CD4-positive, alpha-beta T cell treated with Interleukin-2 at 100 ng/mL for 4 hours (primary cell): ENCODE measurements at places on chromosomes 12 and 14.

- no peak for DNase-seq
Measured at GRCh38 chr12:122749569-122750332, 2.9 kb upstream of the DENR start.

DNA sequence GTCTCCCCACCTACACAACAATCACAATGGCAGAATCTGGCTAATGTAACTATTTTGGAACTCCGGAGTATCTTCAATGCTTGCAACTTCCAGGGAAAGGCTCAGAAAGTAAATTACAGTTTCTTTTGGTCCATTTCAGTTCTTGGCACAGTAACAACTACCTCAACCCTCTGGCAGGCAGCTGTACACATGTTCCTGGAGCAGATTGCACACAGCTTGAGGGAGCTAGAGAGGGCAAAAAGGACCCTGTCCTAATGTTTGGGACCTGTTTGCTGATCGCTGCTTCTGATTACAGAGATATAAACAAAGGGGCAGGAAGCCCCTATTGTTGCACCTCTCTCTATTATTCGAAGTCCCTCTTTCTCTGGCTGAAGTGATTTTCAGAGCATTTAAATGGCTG, 35.2 kb upstream of the SLC38A1 start:
- DNase-seq: no peak

DNA sequence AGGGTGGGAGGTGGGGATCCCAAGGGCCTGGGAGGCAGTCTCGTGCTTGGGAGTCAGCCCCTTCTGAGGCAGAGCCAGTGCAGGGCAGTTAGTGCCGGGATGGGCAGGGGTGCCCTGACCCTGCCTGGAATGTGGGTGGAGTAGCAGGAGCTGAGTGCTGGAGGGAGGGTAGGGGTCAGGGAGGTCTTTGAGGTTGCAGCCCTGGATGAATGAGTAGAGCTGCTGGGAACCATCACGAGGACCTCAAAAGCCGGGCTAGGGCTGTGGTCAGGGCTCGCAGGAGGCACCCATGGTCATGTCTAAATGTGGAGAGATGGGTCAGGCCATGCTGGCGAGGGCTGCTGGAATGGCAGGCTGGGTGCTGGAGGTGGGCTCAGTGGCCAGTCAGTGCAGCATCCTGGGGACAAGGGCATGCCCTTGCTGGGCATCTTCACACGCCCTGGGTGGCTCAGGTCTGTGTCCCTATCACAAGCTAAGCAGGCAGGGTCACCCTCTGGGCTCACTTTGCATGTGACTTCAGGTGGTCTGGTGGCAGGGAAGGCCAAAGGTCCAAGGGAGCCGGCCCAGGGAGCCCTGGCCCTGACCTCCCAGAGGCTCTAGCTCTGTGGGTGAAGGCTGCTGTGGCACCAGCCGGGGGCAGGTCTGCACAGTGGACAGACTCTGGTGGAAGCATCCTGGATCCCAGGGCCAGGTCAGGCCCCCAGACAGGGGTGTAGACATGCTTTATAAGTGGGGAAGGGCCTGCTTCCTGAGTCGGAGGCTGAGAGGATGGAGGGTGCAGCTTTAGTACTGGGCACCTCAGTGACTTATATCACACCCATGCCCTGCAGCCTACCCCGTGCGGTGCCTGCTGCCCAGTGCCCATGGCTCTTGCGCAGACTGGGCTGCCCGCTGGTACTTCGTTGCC, 24.5 kb downstream of the PAPLN start:
- no peak for DNase-seq

DNA sequence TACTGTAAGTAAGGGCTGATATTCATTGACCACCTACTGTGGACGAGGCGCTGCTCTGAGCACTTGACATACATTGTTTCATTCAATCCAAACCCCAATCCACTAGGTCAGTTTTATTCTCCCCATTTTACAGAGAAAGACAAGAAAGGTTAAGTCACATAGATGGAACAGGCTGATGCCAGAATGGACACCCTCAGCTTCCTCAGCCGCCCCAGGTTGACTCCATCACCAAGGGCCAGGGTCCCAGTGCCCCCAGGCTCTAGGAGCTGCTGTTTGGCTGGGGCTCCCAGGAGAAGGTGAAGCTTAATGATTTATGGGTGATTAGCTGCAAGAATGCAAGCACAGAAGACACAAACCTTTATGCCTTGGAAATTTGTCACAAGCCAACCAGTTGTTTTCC, 671 bp upstream of the AQP2 start:
- no peak for DNase-seq

GRCh38 chr12:112238441-112238840, 113.1 kb downstream of the TRAFD1 start:
- DNase-seq: no peak

- DNase-seq: no peak
Measured at GRCh38 chr14:77640756-77641533, 24.5 kb upstream of the SPTLC2 start.

DNA sequence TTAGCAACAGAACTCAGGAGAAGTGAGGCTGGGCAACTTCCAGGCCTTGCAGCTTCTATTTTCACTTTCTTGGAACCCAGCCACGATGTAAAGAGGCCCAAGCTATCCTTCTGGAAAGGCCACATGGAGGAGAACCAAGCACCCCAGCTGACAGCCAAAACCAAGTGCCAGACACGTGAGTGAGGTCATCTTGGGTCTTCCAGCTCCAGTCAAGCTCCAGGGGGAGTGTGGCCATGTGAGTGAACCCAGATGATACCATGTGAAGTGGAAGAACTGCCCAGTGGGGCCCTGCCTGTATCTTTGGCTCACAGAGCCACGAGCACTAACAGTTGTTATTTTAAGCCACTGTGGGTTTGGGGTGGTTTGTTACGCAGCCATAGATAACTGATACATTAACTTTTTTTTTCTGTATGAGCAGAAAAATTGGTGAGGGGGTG, 126.8 kb upstream of the MAP1LC3B2 start:
- DNase-seq: no peak

DNA sequence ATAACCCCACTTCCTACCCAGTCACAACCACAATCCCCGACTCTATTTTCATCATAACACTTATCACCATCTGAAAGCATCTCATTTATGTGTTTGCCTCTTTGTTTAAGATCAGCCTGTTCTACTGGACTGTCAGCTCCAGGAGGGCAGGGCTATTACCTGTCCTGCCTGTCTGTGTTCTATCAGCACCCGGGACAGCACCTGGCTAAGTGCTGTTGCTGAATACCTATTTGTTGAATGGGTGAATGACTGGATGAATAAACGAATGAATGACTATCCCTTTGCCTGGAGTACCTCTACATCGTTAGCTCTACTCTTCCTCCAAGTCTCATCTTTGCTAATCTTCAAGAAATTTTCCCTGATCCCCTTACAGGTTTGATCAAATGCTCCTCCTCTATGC, 69.0 kb downstream of the WSCD2 start:
- no peak for DNase-seq

- peak; percentile 43 for DNase-seq
Measured at GRCh38 chr12:47819138-47819895, 386 bp downstream of the HDAC7 start.

- no peak for DNase-seq
Measured at GRCh38 chr12:96371138-96371789, 29.0 kb downstream of the CDK17 start.

GRCh38 chr14:80212023-80212397, 706 bp upstream of the DIO2 start:
- no peak for DNase-seq

DNA sequence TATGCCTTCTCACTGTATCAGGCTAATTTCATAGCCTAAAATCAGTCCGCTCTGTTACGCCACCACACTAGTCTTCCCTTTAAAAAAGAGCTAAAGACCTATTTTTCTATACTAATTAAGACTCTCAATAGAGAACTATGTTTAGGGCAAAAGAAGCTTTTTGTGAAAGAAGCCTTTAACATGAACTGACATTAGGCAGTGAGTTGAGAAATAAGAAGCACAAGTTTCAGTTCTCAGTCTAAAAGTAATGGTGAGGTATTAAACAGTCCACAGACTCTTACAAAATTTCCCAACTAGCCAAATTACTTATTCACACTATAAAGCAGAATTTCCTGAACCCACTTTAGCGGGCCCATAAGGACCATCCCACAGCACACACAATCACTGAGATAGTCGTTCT, 93.7 kb downstream of the SOX5 start:
- no peak for DNase-seq

DNA sequence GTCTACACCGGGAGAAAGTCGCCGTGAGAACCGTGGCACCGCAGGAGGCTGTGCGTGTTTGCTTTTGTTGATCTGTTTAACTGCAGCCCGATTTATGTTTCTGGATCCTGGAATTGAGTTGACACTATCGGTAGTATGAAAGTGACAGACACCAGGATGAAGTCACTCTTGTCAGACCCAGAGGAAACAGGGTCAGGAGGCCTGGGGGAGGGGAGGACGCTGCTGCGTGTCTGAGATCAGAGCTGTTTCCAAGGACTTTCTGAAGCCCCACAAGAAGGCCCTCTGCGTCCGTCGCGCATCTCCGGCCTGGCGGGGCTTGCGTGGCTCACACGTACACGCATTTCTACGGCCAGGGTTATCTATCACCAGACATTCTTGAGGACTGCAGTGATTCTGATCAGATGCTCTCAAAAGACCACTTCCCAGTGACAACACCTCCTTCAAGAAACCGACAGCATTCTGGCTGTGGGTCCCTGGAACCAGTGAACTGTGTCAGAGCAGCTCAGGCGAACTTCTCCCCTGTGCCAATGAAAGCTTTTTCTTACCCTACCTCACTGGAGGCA, 263.4 kb downstream of the ADGRD1 start:
- no peak for DNase-seq

DNA sequence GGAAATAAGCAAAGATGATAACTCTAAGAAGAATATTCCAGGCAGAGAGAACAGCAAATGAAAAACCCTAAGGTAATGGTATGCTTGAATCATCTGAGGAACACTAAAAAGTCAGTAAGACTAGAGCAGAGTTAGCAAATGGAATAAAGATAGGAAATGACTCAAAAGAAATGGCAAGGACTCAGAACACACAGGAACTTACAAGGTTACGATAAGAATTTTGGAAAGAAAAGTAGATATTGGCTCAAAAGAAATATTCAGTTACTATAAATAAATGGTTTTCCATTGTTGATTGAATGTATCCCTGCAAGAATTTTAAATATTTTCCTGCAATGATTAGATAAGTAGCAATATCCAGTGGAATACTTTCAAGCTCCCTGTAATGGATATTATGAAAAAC, 705.8 kb downstream of the C12orf50 start:
- no peak for DNase-seq

- DNase-seq: no peak
Measured at GRCh38 chr12:20017802-20018201, 350.5 kb upstream of the PDE3A start.

- no peak for DNase-seq
Measured at GRCh38 chr12:65121049-65121955, at the start of gene WIF1. Gene WIF1 (minus strand): TSS chr12:65121305. CDS start chr12:65121191, 114 bp downstream.

GRCh38 chr14:22908601-22909000, 10.3 kb downstream of the RBM23 start:
- no peak for DNase-seq

GRCh38 chr12:89238593-89238992, 113.7 kb downstream of the DUSP6 start:
- DNase-seq: no peak

DNA sequence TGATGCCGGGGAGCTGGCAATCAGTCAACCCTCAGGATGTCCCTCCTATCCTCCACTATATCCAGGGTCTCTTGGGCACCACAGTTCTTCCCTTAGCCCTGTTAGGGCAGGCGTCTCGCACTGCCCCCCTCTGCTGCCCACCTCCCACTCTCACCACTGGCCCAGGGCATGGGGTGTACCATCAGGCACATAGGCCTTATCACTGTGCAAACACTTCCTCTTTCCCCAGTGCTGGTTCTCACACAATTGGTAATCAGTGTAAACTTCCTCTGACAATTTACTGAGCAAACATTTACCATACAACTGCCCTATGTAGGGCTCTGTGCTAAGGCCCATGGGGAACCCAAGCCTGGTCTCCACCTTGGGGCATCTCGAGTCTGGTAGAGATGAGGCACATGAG, 20.1 kb upstream of the TMED10 start:
- no peak for DNase-seq

GRCh38 chr12:122374707-122375106, 47.8 kb downstream of the CLIP1 start:
- no peak for DNase-seq

- DNase-seq: no peak
Measured at GRCh38 chr12:5861416-5861815, 83.6 kb downstream of the ANO2 start.

- DNase-seq: no peak
Measured at GRCh38 chr12:130955238-130955816, 1.6 kb downstream of the ADGRD1 start.

- DNase-seq: no peak
Measured at GRCh38 chr14:101246894-101247841, 314.1 kb upstream of the DIO3 start.

DNA sequence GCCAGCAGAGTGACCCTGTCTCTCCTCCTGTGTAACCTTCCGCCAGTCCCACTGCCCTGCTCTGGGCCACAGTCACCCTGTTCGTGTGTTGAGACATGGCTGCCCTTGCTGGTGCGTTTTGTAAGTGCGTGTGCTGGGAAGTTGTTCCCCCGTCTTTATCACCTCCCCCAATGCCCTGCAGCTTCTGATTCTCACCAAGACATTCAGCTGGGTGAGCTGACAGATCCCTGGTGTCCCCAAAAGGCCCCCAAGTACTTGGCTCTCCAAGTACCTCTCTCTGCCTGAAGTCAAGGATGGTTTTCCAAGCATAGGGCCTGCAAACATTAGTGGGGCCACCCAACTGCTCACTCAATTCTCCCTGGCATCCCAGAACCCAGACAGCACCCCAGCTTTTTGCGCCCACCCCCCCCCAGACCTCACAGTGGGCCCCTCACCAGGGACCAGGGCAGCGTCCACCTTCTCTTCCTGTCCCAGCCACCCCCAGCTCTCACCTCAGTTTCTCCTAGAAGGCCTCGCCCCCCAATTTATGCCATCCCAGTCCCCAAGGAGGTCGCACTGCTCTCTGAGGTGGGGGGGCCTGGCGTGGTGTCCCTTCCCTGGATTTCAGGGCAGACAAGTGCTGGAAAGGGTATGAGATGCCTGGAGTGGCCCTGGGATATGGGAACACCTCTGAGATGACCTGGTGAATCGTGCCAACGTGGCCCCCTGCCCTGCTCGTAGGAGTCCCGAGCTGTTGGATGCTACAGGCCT, 51.8 kb upstream of the EML1 start:
- DNase-seq: no peak

DNA sequence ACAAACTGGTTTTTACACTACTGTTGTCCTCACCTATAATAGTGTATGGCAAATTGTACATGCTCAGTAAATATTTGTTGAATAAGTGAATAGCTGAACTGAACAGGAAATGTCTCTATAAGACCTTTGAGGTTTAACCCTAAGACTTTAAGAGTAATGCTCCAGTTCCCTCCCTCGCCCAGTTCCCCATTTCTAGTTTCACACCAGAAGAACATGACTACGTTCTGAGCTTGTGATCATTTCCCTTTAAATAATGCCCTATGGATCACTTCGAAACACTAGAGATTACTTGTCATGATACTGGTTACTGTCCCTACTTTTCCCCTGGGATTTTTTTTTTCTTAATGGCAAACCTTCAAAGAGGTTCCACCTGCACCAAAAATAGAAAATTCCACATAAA, 69.3 kb downstream of the PRKD1 start:
- no peak for DNase-seq

GRCh38 chr12:89750389-89751351, 42.0 kb upstream of the ATP2B1 start:
- DNase-seq: no peak
